Activated CD4-positive, alpha-beta memory T cell treated with anti-CD3 and anti-CD28 coated beads, Interleukin-2, amount 10 ng/mL, durations not matched to agents 7 days and 5 days (primary cell): ENCODE measurements at places on chromosomes 7 and 10.
A peak's percentile ranks its signal among the peaks of the same experiment; 100 is the strongest.

GRCh38 chr7:41568135-41568534 lies 134.8 kb downstream of the INHBA start:
- no peak overlapping the region for H3K27ac ChIP-seq
- no peaks in the 10 kb centered on the region for H3K27me3 ChIP-seq
- H3K4me1 ChIP-seq = no peaks in the 10 kb centered on the region
- no peaks in the 10 kb centered on the region for H3K36me3 ChIP-seq

DNA sequence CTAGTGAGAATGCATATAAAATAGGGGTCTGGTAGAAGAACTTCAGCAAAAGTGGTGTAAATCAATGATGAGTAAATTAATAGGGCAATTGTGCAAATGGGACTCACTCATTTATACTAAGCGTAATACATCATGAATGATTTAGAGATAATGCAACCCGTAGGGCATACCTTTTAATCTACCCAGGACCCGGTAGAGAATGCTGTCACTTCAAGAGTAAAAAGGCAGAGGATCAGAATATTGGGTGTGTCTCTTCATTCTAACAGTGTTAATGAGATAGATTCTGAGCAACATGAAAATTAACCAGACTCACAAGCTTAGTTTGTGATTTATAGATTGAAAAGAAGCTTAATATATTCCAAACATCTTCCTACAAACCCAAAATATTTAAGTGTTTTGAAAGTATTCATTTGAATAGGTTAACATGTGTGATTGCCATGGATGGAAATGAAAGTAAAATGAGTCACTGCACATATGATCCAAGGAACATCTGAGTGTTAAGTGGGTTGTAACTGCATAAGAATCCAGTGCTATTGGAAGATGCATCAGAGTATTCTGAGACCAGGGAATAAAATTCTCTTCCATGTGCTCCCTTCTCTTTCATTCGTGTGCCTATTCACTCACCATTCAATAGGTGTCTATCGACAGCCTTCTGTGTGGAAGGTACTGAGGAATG lies 690.6 kb downstream of the AUTS2 start:
- no peaks in the 10 kb centered on the region for H3K27me3 ChIP-seq
- no peak overlapping the region for H3K4me3 ChIP-seq
- DNase-seq = no peak
- no peaks in the 10 kb centered on the region for H3K36me3 ChIP-seq
- H3K4me1 ChIP-seq = no peaks in the 10 kb centered on the region
- no peak overlapping the region for H3K27ac ChIP-seq

- H3K27ac ChIP-seq = no peak overlapping the region
- no peaks in the 10 kb centered on the region for H3K36me3 ChIP-seq
- DNase-seq = no peak
- no peak overlapping the region for H3K4me3 ChIP-seq
- no peaks in the 10 kb centered on the region for H3K4me1 ChIP-seq
These were observed 31.6 kb downstream of the ELAPOR2 start for GRCh38 chr7:87027900-87028299.

GRCh38 chr10:114400091-114400490 lies 4.2 kb downstream of the AFAP1L2 start:
- H3K27me3 ChIP-seq = peaks cover 79% of the 10 kb centered on the region
- no peaks in the 10 kb centered on the region for H3K36me3 ChIP-seq
- no peak overlapping the region for H3K4me3 ChIP-seq

- H3K4me1 ChIP-seq = peaks cover 31% of the 10 kb centered on the region
- no peaks in the 10 kb centered on the region for H3K27me3 ChIP-seq
- DNase-seq = no peak
- H3K4me3 ChIP-seq = no peak overlapping the region
- no peak overlapping the region for H3K27ac ChIP-seq
These were observed 6.9 kb downstream of the SNX10 start for GRCh38 chr7:26298472-26299058.

GRCh38 chr7:39221901-39222300 lies 244.2 kb downstream of the POU6F2 start:
- DNase-seq = no peak
- H3K27me3 ChIP-seq = no peaks in the 10 kb centered on the region
- H3K36me3 ChIP-seq = no peaks in the 10 kb centered on the region
- H3K27ac ChIP-seq = no peak overlapping the region
- H3K4me1 ChIP-seq = no peaks in the 10 kb centered on the region

DNA sequence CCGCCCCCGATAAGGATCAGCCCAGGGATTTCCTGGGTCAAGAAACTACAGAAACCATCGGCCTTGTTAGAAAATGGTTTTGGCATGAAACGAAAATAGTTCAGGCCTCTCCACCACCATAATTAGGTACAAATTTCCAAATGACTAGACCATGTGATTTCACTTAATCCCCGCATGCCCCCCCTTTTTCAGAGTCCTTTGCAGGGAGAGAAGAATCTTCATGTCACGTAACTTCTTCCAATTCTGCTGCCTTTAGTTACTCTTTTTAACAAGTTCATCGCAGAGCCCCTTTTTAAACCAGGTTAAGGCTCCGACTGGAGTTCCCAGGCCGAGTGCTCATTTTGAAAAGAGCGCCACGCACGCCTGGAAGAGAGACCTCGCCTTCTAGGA lies 3.4 kb downstream of the PDGFA start:
- H3K4me1 ChIP-seq = peaks cover 15% of the 10 kb centered on the region
- peaks cover 32% of the 10 kb centered on the region for H3K27me3 ChIP-seq
- H3K27ac ChIP-seq = no peak overlapping the region

GRCh38 chr7:12090757-12091221 lies 120.3 kb upstream of the TMEM106B start:
- no peaks in the 10 kb centered on the region for H3K36me3 ChIP-seq
- H3K27me3 ChIP-seq = no peaks in the 10 kb centered on the region
- no peak overlapping the region for H3K4me3 ChIP-seq
- no peak overlapping the region for H3K27ac ChIP-seq

GRCh38 chr7:71679480-71679879 lies 547.5 kb downstream of the GALNT17 start:
- no peaks in the 10 kb centered on the region for H3K27me3 ChIP-seq
- no peak for DNase-seq
- H3K4me1 ChIP-seq = no peaks in the 10 kb centered on the region
- no peaks in the 10 kb centered on the region for H3K36me3 ChIP-seq

GRCh38 chr7:106620676-106621075 lies 40.3 kb downstream of the CCDC71L start:
- peaks cover 9% of the 10 kb centered on the region for H3K27me3 ChIP-seq
- H3K27ac ChIP-seq = no peak overlapping the region
- H3K4me1 ChIP-seq = peaks cover 11% of the 10 kb centered on the region
- no peak for DNase-seq
- H3K4me3 ChIP-seq = no peak overlapping the region

DNA sequence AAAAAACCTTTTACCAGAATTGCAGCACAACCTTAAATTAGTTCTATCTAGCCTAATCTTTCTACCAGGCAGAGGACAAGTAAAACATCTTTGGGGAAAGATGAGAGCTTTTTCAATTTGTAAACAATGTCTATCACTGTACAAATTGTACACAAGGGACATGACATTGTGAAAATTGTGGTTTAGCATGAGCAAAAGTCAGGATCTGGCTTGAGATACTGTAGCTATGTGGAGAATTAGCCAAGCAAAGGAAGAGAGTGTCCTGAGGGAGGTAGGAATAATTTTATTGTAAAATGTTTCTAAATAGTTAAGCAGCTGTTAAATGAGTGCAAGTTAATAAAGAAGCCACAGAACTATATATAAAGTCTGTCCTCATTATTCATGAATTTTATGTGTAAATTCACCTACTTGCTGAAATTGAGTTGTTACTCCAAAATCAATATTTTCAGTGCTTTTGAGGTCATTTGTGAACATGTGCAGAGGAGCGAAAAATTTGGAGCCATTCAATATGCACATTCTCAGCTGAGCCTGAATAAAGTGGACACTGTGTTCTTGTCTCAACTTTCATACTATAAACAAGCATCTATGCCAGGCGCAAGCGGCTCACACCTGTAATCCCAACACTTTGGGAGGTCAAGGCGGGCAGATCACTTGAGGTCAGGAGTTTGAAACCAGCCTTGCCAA lies 42.8 kb upstream of the POM121L12 start:
- no peak overlapping the region for H3K4me3 ChIP-seq
- no peaks in the 10 kb centered on the region for H3K27me3 ChIP-seq
- no peaks in the 10 kb centered on the region for H3K4me1 ChIP-seq
- no peaks in the 10 kb centered on the region for H3K36me3 ChIP-seq

- no peak for DNase-seq
- H3K27ac ChIP-seq = no peak overlapping the region
- no peak overlapping the region for H3K4me3 ChIP-seq
- no peaks in the 10 kb centered on the region for H3K4me1 ChIP-seq
These were observed 55.2 kb upstream of the CDK13 start for GRCh38 chr7:39894904-39895303.

GRCh38 chr7:121558288-121558687 lies 162.2 kb upstream of the FAM3C start:
- H3K36me3 ChIP-seq = no peaks in the 10 kb centered on the region
- no peak for DNase-seq
- no peak overlapping the region for H3K27ac ChIP-seq

- DNase-seq = no peak
- no peaks in the 10 kb centered on the region for H3K27me3 ChIP-seq
- H3K36me3 ChIP-seq = no peaks in the 10 kb centered on the region
These were observed 38.1 kb downstream of the EXOC6 start for GRCh38 chr10:92886334-92886961.

DNA sequence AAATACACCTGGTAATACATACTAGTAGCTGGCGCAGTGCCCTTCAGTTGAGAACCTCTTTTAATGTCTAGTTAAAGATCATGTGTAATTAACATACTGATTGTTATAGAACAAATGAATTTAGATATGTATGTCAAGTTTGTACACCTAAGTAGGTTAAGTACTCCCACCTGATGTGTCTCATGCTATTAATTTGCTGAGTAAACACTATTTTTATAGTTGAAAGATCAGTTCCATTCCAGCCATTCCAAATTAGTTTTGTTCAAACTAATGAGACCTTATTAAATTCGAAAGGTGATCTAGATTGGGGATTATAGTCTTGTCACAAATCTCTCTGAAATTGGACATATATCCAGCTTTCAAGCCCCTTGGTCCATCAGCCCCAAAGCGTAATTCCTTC lies 710.0 kb downstream of the LRMDA start:
- no peak overlapping the region for H3K4me3 ChIP-seq
- H3K27ac ChIP-seq = no peak overlapping the region
- no peaks in the 10 kb centered on the region for H3K36me3 ChIP-seq
- no peaks in the 10 kb centered on the region for H3K4me1 ChIP-seq

- H3K36me3 ChIP-seq = peaks cover 17% of the 10 kb centered on the region
- no peak for DNase-seq
- peaks cover 77% of the 10 kb centered on the region for H3K27me3 ChIP-seq
These were observed 6.8 kb upstream of the GATA3 start for GRCh38 chr10:8047452-8048280.

- H3K27me3 ChIP-seq = peaks cover 2% of the 10 kb centered on the region
- H3K4me1 ChIP-seq = peaks cover 40% of the 10 kb centered on the region
- H3K27ac ChIP-seq = peak overlapping the region; percentile 87
- no peak for DNase-seq
- H3K4me3 ChIP-seq = no peak overlapping the region
These were observed 86.9 kb upstream of the GTF2I start for GRCh38 chr7:74570533-74571156.

GRCh38 chr10:7544203-7544602 lies 122.6 kb downstream of the ITIH5 start:
- H3K4me1 ChIP-seq = peaks cover 3% of the 10 kb centered on the region
- H3K4me3 ChIP-seq = no peak overlapping the region
- H3K27me3 ChIP-seq = peaks cover 4% of the 10 kb centered on the region
- DNase-seq = no peak
- no peak overlapping the region for H3K27ac ChIP-seq

- no peaks in the 10 kb centered on the region for H3K4me1 ChIP-seq
- H3K4me3 ChIP-seq = no peak overlapping the region
- peaks cover 13% of the 10 kb centered on the region for H3K36me3 ChIP-seq
These were observed 123.1 kb downstream of the TYW1B start for GRCh38 chr7:72704894-72705293.
